Activated T-helper 17 cell treated with anti-CD3 and anti-CD28 coated beads, Interleukin-2, amount 50 U/mL, for 72 hours (primary cell): ENCODE measurements at places on chromosomes 2 and 18. TPM values are rescaled to one million over a fixed set of nuclear protein-coding genes. Genes with fewer than 3 reads are reported as not detected.

Gene SESTD1
- total RNA-seq = 7.7 TPM

Gene SLC5A7
- total RNA-seq = not detected

Gene CASP10
- 22.7 TPM for total RNA-seq

Gene KCNG2
- not detected for total RNA-seq

Gene TUBA3E
- total RNA-seq = not detected

Gene HPCAL1
- total RNA-seq = 139 TPM

Gene HOXD4
- not detected for total RNA-seq

Gene MRO
- not detected for total RNA-seq

Gene TUBA4B
- not detected for total RNA-seq

Gene PROM2
- 0.91 TPM for total RNA-seq

Gene SLC8A1
- total RNA-seq = not detected

Gene C2orf78
- total RNA-seq = not detected

Gene PLB1
- 0.61 TPM for total RNA-seq

Gene NR4A2
- total RNA-seq = 1.9 TPM

Gene SERPINB12
- not detected for total RNA-seq

Gene DYNAP
- total RNA-seq = not detected

Gene CYS1
- not detected for total RNA-seq

Gene IL1R2
- total RNA-seq = 55.8 TPM

Gene GATA6
- total RNA-seq = not detected

Gene TEX44
- not detected for total RNA-seq

Gene TMEM247
- not detected for total RNA-seq

Gene NGEF
- not detected for total RNA-seq

Gene SPR
- 5.2 TPM for total RNA-seq

Gene CFAP53
- total RNA-seq = 0.61 TPM

Gene IL36G
- 0.48 TPM for total RNA-seq

Gene SLC9A4
- 0.11 TPM for total RNA-seq

Gene MSTN
- 0.19 TPM for total RNA-seq

Gene FOSL2
- 214 TPM for total RNA-seq

Gene POTEI
- not detected for total RNA-seq

Gene UGT1A9
- 0.19 TPM for total RNA-seq

Gene C1GALT1C1L
- not detected for total RNA-seq

Gene PLGLB1
- total RNA-seq = 1.8 TPM

Gene VWC2L
- total RNA-seq = not detected

Gene MATN3
- not detected for total RNA-seq

Gene TNFAIP6
- total RNA-seq = not detected

Gene MDH1B
- 0.56 TPM for total RNA-seq

Gene CPO
- not detected for total RNA-seq

Gene LINC00305
- total RNA-seq = not detected

Gene DNER
- not detected for total RNA-seq

Gene LRATD1
- not detected for total RNA-seq

Gene SCG2
- total RNA-seq = not detected

Gene COLEC11
- total RNA-seq = not detected

Gene TSGA10
- 9.8 TPM for total RNA-seq
